ENCODE measurements at places on chromosomes 1 and 21. TPM values are rescaled to one million over a fixed set of nuclear protein-coding genes. Genes with fewer than 3 reads are reported as not detected.

DNA sequence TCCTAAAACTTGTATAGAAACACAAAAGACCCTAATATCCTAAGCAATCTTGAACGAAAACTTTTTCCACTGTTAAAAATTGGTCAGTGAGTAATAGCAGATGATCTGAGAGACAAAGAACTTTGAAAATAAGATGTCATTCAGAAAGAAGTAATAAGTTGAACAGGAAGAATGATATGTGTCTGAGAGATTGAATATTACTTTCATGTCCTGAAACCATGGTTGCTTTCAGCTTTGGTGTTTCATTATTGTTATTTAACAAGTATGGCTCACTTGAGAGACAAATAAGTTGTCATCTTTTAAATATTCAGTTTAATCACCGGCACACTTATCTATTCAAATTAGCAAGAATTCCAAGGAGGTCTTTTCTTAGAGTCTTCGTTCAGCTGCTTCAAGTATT, 11.4 kb downstream of the PRKACB start:
- H3K36me3 ChIP-seq: peaks cover 9% of the 10 kb centered on the region
- H3K27me3 ChIP-seq: no peaks in the 10 kb centered on the region
- H3K27ac ChIP-seq: no peak overlapping the region

The HSD3B2 gene
- not detected for total RNA-seq

DNA sequence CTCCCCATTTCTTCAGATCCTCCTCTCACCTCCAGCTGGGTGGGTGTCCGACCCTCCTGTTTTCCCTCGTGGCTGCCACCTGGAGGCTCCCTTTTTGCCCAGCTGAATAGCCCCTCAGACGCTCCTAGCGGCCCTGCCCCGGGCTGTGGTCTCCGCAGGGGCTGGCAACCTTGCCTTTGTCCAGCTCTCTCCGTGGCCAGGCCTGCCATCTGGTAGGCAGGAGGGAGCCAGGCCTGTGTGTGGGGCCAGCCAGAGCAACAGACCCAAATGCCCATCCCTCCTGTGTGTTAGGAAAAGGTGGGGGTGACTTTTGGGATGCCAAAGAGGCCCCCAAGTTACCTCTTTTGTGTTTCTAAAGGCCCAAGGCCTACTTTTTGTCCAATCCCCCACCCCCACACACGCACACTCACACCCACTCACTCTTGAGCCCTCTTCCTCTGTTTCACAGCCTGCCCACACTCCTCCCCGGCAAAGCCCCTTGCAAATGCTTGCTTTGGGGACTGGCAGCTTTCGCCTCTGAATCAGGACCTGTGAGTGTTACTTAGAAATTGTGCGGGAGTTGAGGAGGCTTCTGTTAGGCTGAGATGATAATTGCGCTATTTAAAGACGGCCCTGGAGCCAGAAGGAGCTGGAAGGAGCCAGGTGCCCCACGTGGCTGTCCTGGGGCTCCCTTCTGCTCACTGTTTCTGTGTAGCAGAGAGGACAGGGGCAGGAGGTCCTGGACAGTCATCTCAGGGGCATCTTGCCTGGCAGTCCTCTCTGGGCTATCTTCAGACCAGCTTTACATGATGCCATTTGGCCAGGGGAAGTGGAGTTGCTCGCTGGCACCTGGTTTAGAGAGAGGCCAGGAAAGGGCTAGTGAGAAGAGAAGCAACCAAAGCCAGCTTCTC, 9.1 kb downstream of the PPFIA4 start:
- peaks cover 10% of the 10 kb centered on the region for H3K4me1 ChIP-seq
- peaks cover 6% of the 10 kb centered on the region for H3K36me3 ChIP-seq
- no peak for DNase-seq
- H3K27me3 ChIP-seq: peaks cover 26% of the 10 kb centered on the region

DNA sequence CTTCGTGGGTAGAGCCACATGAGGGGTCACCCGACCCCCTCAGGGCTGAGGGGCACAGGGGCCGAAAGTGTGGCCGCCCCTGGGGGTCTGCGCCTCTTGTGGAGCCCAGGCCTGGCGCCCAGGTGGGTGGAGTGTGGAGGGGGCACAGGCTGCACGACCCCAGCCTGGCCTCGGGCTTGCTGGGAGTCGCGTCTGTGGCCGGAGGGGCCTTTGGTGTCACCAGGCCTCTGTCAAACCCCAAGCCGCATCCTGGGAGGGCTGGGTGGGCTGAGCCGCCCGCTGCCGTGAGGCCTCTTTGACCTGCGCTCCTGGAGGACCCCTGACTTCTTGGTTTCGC, 60.7 kb downstream of the FAAP20 start:
- H3K27me3 ChIP-seq: no peaks in the 10 kb centered on the region
- no peak for DNase-seq
- H3K4me3 ChIP-seq: no peak overlapping the region
- H3K27ac ChIP-seq: no peak overlapping the region

The UTS2 gene
- total RNA-seq: 2.2 TPM

The ZNF326 gene
- total RNA-seq: 35.5 TPM

The AQP10 gene
- 0.42 TPM for total RNA-seq

- H3K4me1 ChIP-seq: peaks cover 3% of the 10 kb centered on the region
- H3K36me3 ChIP-seq: no peaks in the 10 kb centered on the region
- H3K4me3 ChIP-seq: no peak overlapping the region
These were observed 112.2 kb upstream of the GJB5 start for GRCh38 chr1:34642679-34643078.

The CCDC27 gene
- not detected for total RNA-seq

- no peak overlapping the region for H3K27ac ChIP-seq
- peaks cover 2% of the 10 kb centered on the region for H3K36me3 ChIP-seq
- DNase-seq: no peak
- no peaks in the 10 kb centered on the region for H3K27me3 ChIP-seq
These were observed 11.9 kb downstream of the TRIM11 start for GRCh38 chr1:228394571-228395394.

DNA sequence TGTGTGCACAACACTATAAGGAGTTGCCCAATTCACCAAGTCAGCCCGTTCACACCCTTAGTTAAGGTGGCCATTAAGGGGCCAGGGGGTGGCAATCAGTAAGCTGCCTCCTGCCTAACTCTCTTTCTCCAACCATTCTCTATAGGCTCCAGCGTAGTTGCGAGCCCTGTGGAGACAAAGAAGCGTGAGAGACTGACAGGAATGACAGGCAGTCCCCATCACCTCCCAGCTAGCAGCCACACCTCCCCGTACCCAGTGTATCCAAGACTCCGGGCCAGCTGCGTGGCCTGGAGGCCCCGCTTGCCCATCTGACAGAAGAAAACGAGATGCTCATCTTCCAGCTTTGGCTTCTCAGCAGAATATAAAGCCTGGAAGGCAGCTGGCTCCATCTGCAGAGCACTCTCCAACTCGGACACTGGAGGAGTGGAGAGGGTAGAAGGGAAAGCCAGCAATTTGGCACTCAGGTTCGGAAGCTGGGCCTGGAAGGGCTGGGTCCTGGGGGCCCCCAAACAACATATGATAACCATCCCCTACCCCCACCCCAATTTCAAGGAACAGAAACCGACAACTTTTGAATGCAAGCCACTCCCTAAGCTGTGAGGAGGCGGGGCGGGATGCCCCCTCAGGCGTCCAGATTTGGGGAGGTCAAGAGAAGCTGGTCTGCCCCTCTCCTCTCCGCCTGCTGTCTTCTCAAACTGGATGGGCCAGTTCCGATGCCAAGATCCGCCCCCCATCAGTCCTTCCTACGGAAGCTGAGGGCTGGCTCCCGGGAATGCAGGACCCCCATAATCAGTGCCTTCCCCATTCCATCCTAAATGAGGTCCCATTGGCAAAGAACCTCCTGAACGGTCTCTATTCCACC, 872 bp downstream of the TSTD1 start:
- H3K27me3 ChIP-seq: no peaks in the 10 kb centered on the region
- H3K4me1 ChIP-seq: peaks cover 34% of the 10 kb centered on the region
- peak overlapping the region; percentile 92 for H3K4me3 ChIP-seq
- no peak for DNase-seq

Measured in T-helper 17 cell (primary cell).